ENCODE measurements at places on chromosomes 2 and 18. TPM values are rescaled to one million over a fixed set of nuclear protein-coding genes. Genes with fewer than 3 reads are reported as not detected.

DNA sequence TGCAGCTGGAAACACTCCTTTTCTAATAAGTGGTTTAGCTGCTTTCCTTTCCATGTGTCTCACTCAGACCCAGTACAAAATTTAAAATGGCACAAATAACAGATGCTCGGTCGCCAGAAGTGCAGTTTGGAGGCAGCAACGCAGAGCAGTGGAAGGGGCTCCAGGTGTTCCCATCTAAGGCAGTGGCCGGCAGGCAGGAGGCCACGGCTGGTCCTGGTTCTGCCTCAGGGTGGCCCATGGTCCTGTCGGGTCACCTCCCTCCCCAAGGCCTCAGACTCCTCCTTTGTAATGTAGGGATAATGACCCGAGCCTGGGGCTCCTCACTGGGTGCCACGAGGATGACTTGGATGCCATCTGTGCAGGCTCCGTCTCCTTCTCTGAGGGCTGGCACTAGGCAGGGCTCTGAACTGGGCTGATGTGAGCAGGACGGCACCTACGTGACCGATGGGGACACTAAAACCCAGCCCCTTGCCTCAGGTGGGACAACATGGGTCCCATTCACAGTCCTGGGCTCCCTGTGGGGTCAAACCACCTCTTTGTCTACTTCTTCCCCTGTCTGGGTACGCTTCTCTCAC is 80.9 kb upstream of the SLC66A3 start:
- DNase-seq = no peak

DNA sequence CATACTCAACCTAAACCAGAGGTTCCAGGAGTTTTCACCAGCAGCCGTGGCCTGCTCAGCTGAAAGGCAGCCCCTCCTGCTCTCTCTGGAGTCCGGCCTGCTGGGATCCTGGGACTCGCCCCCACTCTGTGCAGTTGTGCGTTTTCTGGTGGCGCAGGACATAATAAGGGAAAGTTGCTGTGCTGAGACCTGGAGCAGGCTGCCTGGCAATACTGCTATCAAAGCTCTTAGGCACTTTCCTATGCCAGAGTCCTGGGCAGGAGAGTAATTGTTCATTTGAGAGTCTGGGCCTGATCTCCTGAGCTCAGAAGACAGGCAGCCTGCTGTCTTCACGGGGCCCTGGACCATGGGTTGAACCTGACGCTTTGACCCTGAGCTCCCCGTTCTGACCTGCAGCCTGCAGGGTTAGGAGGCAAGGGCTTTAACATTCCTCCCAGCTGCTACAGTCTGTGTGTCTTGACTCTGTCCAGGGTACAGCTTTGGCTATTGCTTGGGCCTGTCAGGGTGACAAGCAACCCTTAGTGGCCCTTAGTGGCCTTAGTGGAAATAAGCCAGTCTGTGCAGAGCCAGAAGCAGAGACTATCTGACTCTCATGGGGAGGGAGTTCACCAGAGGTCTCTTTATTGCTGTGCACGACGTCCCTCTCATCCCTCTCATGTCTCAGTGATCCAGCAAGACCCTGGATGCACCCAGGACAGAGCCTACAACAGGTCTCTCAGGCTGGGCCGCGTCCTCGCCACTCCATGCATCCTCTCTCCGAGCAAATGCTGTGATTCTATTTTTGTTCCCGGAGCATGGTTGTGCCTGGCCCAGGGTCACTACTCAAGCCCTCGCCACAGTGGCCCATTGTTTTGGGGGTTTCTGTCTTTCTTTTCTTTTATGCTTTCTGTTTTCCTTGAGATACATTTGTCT is 60.6 kb downstream of the ACKR3 start:
- DNase-seq = no peak

DNA sequence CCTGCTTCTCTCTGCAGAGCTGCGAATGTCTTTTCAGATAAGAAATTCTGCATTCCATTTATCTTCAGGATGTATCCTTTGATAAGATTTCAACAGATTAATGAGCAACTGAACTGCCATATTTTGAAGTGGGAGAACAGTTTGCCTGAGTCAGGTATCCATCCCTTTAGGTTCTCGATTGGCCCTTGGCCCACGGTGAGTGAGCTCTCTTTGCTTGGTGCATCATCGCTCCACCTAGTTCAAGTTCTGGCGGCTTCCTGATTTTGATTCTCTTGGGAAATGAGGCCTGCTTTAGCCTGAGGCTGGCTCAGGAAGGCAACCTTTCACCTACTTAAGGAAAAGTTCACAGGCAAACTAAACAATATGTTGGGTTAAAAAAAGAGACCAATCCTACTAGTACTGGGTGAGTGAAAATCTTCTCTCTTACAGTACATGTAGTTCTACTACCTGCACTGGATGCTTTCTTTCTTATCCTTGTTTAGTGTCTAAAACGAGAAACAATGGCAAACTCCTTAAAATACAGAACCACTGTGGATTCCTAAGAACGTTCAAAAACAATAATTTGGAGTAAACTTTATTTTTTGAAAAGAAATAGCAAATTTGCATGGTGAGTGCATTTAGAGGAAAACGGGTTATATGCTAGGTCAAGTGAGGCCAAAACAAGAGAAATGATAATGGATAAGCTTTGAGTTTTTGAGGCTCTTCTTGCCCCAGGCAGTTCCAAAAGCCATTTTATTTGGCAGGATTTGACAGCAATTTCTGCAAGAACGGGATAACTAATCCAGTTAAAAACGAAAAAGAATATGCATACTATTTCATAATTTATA is 837 bp upstream of the ACSL3 start:
- DNase-seq = peak; percentile 99

DNA sequence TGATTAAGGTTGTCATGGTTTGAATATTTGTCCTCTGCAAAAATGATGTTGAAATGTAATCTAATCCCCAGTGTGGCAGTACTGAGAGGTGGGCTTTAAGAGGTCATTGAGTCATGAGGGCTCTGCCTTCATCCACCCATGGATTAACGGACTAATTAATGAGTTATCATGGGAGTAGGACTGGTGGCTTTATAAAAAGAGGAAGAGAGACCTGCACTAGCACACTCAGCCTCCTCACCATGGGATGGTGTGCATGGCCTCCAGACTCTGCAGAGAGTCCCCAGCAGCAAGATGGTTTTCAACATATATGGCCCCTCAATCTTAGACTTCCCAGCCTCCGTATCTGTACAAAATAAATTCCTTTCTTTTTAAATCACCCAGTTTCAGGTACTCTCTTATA is 41.0 kb downstream of the DTNB start:
- no peak for DNase-seq

DNA sequence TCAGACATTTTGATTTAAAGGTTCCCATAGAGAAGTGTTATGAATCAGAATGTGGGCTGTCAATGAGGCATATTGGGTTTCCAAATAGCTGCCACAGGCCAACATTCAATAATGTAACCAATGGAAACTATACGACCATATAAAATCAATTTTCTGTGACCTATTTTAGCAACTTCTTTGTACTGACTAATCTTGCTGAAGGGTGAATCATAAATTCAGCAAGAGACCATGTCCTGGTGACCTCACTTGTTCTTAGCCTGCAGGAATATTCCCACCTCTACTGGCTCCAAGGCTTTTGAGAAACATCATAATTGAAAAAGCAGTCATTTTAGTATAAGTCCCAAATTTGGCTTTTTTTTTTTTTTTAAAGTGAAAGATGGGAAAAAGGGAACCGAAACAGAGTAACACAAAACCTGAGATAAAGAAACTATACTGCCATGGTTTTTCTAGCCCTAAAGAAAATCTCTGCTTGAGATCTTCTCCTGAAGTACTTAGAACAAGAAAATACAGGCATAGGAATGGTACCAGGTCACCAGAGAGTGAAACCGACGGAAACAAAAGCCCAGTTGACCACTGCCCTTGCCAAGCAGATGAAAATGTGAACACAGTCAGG is 32.1 kb downstream of the PLEKHM3 start:
- DNase-seq = peak; percentile 45

- peak; percentile 51 for DNase-seq
Observed at GRCh38 chr2:219527076-219527394, 12.8 kb downstream of the ASIC4 start.

GRCh38 chr2:54503192-54503591 is 47.1 kb downstream of the SPTBN1 start:
- DNase-seq = no peak

DNA sequence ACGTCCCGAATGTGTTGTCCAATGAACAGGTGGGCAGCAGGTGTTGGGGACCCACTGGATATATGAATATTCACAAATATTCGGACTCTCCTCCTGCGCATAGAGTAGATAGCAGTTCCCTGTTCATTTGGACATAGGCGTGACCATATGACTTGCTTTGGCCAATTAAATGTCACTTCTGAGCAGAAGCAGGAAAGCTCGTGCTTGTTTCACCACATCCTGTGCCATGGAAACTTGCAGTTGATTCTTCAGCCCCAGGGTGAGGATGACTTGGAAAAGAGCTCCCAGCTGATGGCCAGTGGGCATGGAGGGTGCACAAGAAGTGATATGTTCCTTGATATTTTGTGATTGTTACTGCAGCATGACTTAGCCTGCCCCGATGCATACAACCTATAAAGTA is 52.6 kb downstream of the PTPRM start:
- DNase-seq = no peak

GRCh38 chr18:52499016-52499415 is 159.0 kb downstream of the DCC start:
- no peak for DNase-seq

GRCh38 chr18:67477522-67477921 is 39.0 kb downstream of the DSEL start:
- DNase-seq = no peak

GRCh38 chr2:74653985-74654882 is at the start of gene SEMA4F:
Gene SEMA4F (plus strand): TSS chr2:74654247. CDS start chr2:74654377, 130 bp downstream.
- peak; percentile 98 for DNase-seq

DNA sequence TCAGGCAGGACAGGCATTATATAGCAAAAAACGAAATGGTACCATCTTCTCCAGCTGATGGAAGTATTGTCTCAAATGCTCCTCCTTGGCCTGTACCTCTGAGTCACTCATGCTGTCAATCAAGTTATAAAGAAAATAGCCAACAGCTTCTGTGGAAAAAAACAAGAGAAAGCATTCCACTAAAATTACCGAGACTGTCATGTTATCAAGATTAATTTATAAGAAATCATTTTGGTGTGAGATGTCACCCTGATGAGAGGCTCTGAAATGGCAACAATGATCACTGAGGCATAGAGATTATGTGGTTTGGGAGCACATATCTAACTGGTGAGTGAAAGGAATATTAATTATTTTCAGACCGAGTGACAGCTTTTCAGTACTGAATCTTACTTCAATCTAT is 47.4 kb downstream of the LRPPRC start:
- no peak for DNase-seq

GRCh38 chr18:76491776-76492668 is 3.0 kb downstream of the ZNF516 start:
- no peak for DNase-seq

GRCh38 chr2:64462171-64462570 is 8.2 kb downstream of the LGALSL start:
- no peak for DNase-seq

GRCh38 chr2:36516136-36516870 is 81.7 kb downstream of the FEZ2 start:
- DNase-seq = no peak

GRCh38 chr2:99802734-99803133 is 312.9 kb upstream of the REV1 start:
- no peak for DNase-seq

GRCh38 chr2:143629340-143629739 is 500.1 kb downstream of the ARHGAP15 start:
- no peak for DNase-seq

DNA sequence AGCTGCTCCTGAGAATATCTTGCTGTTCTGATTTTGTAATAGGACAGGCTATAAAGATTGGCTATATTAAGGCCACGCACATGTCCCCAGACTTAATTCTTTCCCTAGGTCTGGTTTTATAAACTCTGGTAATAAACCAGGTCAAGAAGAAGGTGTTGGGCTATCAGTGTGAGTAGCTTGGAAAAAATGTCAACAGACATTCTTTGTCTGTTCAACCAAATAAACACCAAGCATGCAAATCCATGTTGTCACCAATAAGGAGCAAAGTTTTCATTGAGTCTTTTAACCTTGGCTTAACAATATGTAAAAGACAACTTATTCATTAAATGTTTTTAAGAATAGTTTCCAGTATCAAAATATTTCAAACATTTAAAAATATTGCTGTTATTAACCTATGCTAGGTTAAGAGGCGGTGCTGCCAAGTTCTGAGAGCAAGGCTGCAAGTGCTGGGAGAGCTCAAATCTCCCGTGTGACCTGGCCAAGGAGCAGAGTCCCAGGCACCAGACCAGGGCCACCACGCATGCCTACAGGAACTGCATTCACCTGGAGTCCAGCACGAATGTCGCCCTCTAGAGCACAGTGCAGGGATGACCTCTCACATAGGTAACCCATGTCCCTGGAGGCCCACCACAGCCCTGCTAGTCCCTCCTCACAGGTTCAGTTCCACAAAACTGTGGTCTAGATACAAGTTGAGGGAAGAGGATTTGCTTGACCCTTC is 120.5 kb upstream of the POU3F3 start:
- peak; percentile 9 for DNase-seq

Gene FAM124B
- total RNA-seq = 0.60 TPM

Gene PSTPIP2
- total RNA-seq = not detected

Gene MAP2
- 71.1 TPM for total RNA-seq

Gene LANCL1
- 33.4 TPM for total RNA-seq

Gene TMSB10
- total RNA-seq = 1,668 TPM

Gene AKAIN1
- total RNA-seq = not detected

Gene CYTIP
- total RNA-seq = not detected

Gene POU3F3
- total RNA-seq = not detected

Gene CCDC150
- 9.8 TPM for total RNA-seq

Gene UGT1A3
- 67.1 TPM for total RNA-seq

Gene GPBAR1
- 0.20 TPM for total RNA-seq

Gene MYO7B
- total RNA-seq = not detected

All from PC-9 (cell line).